ENCODE measurements at places on chromosomes 4 and X.

- DNase-seq: no peak
Observed at GRCh38 chr4:151660676-151661075, 100.1 kb downstream of the GATB start.

DNA sequence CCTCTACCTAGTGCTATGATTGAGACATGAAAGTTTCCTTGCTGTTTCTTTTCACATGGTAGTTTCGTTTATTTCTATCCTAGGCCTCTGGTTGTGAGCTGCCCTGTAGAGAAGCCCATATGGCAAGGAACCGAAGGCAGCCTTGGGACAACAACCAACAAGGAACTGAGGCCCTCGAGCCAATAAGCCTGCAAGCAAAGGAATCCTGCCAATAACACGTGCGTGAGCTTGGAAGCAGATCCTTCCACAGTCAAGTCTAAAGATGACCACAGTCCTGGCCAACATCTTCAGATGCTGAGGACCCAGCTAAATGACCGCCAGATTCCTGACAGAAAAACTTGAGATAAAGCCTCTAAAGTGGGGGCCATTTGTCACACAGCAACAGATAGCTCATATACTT lies 100.4 kb upstream of the FAM9B start:
- no peak for DNase-seq

- DNase-seq: no peak
Observed at GRCh38 chr4:1376841-1377605, 29.2 kb downstream of the NKX1-1 start.

- no peak for DNase-seq
Observed at GRCh38 chr4:107548211-107548905, 171.7 kb downstream of the PAPSS1 start.

- DNase-seq: no peak
Observed at GRCh38 chr4:69951602-69952001, 13.9 kb downstream of the CSN2 start.

DNA sequence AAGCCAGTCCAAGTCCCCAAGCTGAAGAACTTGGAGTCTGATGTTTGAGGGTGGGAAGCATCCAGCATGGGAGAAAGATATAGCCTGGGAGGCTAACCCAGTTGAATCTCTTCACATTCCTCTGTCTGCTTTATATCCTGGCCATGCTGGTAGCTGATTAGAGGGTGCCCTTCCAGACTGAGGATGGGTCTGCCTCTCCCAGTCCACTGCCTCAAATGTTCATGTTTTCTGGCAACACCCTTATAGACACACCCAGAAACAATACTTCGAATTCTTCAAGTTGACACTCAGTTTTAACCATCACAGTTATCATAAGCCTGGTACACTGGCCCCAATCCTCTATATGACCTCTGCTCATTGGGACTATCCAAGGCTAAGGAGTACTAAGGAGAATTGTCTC lies 124.1 kb upstream of the WDR1 start:
- no peak for DNase-seq

GRCh38 chr4:5995901-5996623 lies 22.2 kb downstream of the C4orf50 start:
- no peak for DNase-seq

Measured in AG04449 (cell line).